CD4-positive, alpha-beta T cell treated with Interleukin-4 for 1 hour (primary cell): ENCODE measurements at places on chromosomes 13 and 19.

- no peak for DNase-seq
Observed at GRCh38 chr13:113057084-113057483, 48.5 kb upstream of the F7 start.

DNA sequence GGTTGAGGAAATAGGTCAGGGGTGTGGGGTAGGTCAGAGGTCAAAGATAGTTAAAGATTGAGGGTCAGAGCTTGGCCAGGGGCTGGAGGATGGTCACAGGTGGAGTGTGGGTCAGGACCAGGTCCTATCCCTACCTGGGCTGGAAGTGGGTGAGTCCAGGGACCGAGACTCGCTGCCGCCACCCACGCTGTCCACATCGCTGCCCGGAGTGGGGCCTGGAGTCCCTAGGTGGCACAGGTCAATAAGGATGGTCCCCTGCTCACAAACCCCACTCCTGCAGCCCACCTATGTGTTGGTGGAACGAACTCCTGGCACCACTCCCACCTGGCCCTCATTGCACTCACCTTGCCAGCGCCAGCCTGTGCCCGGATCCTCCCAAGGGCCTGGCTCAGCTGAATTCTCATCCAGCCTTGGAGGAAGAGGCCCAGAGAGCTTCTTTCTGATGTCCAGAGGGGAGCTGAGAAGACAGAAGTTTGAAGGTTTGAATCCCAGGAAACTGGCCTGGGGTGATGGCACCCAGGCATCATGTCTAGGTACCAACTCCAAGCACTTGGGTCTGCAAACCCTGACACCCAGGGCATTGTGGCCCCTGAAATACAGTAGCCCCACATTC is 6.8 kb downstream of the GMIP start:
- DNase-seq, result no peak

DNA sequence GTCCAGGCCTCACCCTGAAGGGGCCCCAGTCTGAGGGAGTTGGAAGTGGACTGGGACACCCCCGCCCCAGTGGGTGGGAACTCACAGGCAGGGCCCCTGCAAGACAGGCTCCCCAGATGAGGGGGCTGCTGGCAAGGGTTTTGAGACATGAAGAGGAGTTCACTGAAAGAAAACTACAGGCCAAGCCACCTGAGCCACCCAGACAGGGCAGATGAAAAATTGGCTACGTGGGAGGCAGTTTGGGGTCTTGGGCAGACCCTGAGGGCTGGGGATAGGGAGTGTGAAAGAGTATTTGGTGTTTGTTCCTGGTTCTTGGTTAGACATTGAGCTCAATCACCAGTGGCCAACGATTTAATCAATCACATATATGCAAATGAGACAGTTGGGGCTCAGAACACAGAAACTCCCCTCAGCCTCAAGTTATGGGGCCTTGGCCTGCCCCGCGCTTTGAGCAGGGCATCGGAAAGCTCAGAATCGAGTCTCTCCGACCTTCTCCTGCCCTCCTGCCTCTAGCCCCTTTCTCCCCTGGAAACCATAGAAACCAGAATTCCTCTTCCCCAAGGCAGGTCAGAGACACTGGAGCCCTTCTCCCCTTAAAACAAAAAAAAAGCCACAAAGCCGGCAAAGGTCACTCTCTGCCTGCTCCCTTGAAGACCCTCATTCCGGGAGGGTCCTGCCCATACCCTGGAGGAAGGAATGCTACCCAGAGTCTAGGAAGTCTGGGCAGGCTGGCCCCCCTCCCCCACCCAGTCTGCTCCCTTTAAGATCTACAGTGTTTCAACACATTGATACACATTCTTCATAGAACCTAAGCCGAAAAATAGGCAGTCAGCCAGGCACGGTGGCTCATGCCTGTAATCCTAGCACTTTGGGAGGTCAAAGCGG is 1.3 kb upstream of the ISYNA1 start:
- DNase-seq, result no peak

GRCh38 chr19:37361994-37362393 is 8.9 kb upstream of the ZNF527 start:
- no peak for DNase-seq

DNA sequence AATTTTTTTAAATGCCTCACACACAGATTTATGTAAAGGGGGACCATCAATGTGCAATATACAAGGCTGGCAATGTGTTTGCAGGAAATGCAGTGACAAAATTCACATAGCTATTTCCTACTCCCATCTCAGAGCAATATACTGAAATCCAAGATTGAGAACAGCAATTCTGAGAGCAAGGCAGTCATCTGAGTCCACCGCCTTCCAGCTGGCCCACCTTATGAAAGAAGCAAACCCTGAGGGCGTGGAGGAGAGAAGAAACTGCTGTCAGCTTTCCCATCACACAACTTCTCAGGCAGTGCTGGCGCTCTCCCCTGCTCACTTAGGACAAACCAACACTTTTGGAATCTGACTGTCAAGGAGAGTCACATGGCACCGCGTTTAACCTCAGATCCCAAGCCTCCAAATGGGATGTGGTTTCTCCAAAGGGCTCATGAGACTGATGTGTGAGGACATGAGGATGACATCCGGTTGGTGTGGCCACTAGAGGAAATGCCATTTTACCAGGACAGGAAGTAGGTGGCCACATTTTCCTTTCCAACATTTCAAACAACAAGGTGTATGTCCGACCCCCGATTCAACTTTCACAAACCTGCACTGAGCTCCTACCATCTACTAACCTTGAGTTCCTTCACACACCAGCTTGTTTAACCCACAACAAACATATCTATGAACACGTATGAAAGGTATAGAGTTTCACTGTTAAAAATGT is 3.7 kb upstream of the DOCK9 start:
- DNase-seq, result no peak

DNA sequence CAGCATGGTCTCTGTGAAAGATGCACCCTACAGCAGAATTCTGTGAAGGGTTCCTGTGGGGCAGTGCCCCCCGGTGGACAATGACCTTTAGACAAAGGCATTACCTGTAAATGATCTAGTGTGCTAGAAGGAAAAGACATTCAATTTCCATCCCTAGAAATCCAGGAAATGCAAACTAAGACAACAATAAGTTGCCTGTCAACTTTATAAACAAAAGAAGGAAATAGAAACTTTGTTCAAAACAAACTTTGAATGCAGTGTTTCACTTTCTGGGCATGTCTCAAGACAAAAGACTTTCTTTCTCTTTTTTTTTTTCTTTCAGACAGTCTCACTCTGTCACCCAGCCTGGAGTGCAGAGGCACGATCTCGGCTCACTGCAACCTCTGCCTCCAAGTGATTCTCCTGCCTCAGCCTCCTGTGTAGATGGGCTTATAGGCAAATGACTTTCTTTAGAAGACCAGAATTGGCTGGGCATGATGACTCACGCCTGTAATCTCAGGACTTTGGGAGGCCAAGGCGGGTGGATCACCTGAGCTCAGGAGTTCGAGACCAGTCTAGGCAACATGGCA is 15.5 kb downstream of the TEX101 start:
- no peak for DNase-seq

DNA sequence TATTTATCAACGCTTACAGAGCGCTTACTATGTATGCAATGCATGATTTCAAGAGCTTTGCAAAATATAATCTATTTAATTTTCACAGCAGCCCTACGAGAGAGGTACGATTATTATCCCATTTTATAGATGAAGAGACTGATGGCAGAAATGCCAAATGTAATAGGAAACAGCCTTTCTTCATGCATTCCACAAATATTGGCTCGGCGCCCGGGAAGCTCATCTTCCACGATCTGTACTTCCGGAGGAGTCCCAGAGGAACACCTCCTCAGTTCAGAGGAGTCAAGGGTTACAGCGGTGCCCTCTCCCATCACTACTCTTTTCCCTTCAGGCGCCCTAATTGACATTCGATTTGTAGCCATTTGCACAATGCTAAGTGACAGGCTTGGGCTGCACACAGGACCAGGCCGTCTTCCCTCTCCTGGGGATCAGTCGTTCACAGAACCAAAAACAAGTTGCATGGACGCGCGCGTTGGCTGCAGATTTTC is 1.1 kb upstream of the ARHGAP35 start:
- DNase-seq, result no peak

- DNase-seq, result peak; percentile 59
Observed at GRCh38 chr19:48963371-48964204, 1.5 kb upstream of the FTL start.

DNA sequence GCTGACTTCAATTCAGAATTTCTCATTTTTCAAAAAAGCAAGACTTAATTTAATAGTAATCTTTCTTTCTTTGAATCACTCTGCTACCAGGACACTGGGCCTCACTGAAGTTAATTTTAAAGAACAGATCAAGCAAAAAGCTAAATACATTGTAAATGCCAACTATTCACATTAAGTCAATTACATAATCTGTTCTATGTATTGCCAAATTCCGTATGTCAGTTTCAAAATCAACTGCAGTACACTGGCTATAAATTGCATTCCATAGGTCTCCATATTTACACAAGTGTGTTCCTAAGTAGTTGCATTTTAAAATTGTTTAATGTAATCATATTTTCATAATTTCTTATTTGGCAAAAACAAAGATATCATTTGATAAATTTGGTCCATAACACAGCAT is 10.1 kb downstream of the FOXO1 start:
- DNase-seq, result no peak

GRCh38 chr19:5182751-5183150 is 157.9 kb downstream of the PTPRS start:
- no peak for DNase-seq
